ENCODE measurements at places on chromosomes 1 and 21. TPM values are rescaled to one million over a fixed set of nuclear protein-coding genes. Genes with fewer than 3 reads are reported as not detected.

GRCh38 chr1:208203848-208204609 is 40.2 kb downstream of the PLXNA2 start:
- H3K36me3 ChIP-seq = no peaks in the 10 kb centered on the region
- no peaks in the 10 kb centered on the region for H3K27me3 ChIP-seq
- H3K4me1 ChIP-seq = peaks cover 10% of the 10 kb centered on the region
- no peak overlapping the region for H3K27ac ChIP-seq
- H3K4me3 ChIP-seq = no peak overlapping the region

DNA sequence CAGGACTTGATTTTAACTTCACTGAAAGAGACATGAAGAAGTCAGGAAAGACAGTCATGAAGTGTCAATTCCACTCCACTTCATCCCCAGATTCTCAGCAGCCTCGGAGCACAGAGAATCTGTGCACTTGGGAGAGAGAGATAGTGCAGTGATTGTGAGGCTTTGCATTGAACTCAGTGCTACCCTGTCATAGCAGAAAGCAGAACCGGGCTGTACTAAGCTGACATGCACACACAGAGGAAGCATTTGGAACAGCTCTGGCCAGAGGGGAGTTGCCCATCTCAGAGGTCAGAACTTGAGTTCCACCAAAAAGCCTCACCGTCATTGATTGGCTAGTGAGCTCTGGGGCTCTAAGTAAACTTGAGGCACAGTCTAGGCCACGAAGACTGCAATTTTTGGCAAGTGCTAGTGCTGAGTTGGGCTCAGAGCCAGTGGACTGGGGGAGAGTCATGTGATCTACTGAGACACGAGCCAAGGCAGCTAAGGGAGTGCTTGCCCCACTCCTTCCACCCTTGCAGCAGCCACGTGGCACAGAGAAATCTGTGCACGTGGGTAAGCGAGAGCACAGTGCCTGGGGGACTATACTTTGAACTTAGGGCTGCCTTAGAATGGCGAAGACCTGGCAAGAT is 810.2 kb upstream of the ADAMTS5 start:
- H3K27ac ChIP-seq = no peak overlapping the region
- H3K27me3 ChIP-seq = no peaks in the 10 kb centered on the region
- no peaks in the 10 kb centered on the region for H3K36me3 ChIP-seq
- DNase-seq = peak; percentile 3
- H3K4me1 ChIP-seq = no peaks in the 10 kb centered on the region

- no peak for DNase-seq
- H3K36me3 ChIP-seq = no peaks in the 10 kb centered on the region
- no peak overlapping the region for H3K27ac ChIP-seq
- H3K4me1 ChIP-seq = no peaks in the 10 kb centered on the region
- H3K27me3 ChIP-seq = no peaks in the 10 kb centered on the region
- no peak overlapping the region for H3K4me3 ChIP-seq
These were observed 60.4 kb upstream of the C1orf53 start for GRCh38 chr1:197841883-197842553.

GRCh38 chr21:42002421-42002958 is 7.7 kb downstream of the ZBTB21 start:
- H3K4me1 ChIP-seq = peaks cover 5% of the 10 kb centered on the region
- H3K27me3 ChIP-seq = no peaks in the 10 kb centered on the region
- DNase-seq = no peak

- H3K4me3 ChIP-seq = no peak overlapping the region
- no peaks in the 10 kb centered on the region for H3K27me3 ChIP-seq
- H3K36me3 ChIP-seq = no peaks in the 10 kb centered on the region
- no peak for DNase-seq
- H3K4me1 ChIP-seq = no peaks in the 10 kb centered on the region
- no peak overlapping the region for H3K27ac ChIP-seq
These were observed 281.2 kb upstream of the ZRANB2 start for GRCh38 chr1:71362076-71362475.

DNA sequence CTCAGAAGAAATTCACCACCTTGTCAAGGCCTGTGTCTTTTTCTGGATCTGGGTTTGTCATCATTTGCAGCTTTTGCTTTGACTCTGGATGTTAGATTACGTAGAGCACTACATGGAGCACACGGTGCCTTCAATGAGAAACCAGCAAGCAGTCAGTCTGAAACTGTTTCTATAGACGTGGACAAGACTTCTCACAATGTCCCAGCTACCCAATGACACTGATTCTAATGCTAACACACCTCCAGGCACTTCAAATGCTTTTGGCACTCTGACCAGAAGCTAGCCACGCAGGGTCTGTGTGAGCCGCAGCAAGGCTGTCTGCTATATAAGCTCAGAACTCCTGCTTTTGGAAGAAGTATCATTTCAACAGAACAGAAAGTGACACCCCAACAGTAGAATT is 38.2 kb downstream of the ITPKB start:
- no peak overlapping the region for H3K27ac ChIP-seq
- H3K4me3 ChIP-seq = no peak overlapping the region
- no peaks in the 10 kb centered on the region for H3K27me3 ChIP-seq

- H3K4me1 ChIP-seq = no peaks in the 10 kb centered on the region
- H3K4me3 ChIP-seq = no peak overlapping the region
- no peaks in the 10 kb centered on the region for H3K27me3 ChIP-seq
- no peak for DNase-seq
- H3K27ac ChIP-seq = no peak overlapping the region
- no peaks in the 10 kb centered on the region for H3K36me3 ChIP-seq
These were observed 170.5 kb downstream of the NTMT2 start for GRCh38 chr1:170316270-170316669.

- H3K27me3 ChIP-seq = no peaks in the 10 kb centered on the region
- no peak overlapping the region for H3K27ac ChIP-seq
- peaks cover 21% of the 10 kb centered on the region for H3K4me1 ChIP-seq
- H3K36me3 ChIP-seq = no peaks in the 10 kb centered on the region
- H3K4me3 ChIP-seq = no peak overlapping the region
- DNase-seq = no peak
These were observed 115.7 kb upstream of the ATP1A1 start for GRCh38 chr1:116257341-116257767.

GRCh38 chr1:67327864-67328466 is 20.3 kb downstream of the IL12RB2 start:
- no peaks in the 10 kb centered on the region for H3K27me3 ChIP-seq
- H3K4me1 ChIP-seq = no peaks in the 10 kb centered on the region
- H3K27ac ChIP-seq = no peak overlapping the region
- H3K36me3 ChIP-seq = no peaks in the 10 kb centered on the region
- no peak for DNase-seq

- no peak overlapping the region for H3K4me3 ChIP-seq
- peaks cover 30% of the 10 kb centered on the region for H3K4me1 ChIP-seq
- H3K36me3 ChIP-seq = no peaks in the 10 kb centered on the region
- H3K27ac ChIP-seq = no peak overlapping the region
These were observed 3.6 kb upstream of the KIAA2013 start for GRCh38 chr1:11929849-11930248.

- H3K36me3 ChIP-seq = no peaks in the 10 kb centered on the region
- no peak overlapping the region for H3K27ac ChIP-seq
- no peak overlapping the region for H3K4me3 ChIP-seq
- H3K27me3 ChIP-seq = no peaks in the 10 kb centered on the region
These were observed 352.4 kb downstream of the USP25 start for GRCh38 chr21:16082038-16082816.

DNA sequence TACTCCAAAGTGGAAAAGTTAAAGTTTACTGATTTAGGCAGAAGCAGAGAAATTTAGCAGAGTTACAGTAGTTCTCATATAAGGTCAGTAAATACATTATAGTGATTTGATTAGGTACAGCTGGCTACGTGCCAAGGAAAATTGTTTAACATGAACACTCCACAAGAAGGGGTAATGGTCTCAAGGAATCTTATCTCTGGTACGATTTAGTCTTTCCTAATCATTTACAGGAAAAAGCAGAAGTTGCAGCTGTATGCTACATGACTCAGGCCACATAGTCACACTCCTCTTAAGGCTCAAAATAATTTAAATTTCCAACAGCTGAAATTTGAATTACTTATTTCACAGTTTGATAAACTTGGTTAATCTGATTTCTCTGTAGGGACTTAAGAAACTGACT is 36.9 kb upstream of the OR2B11 start:
- no peak overlapping the region for H3K27ac ChIP-seq
- DNase-seq = no peak
- peaks cover 75% of the 10 kb centered on the region for H3K27me3 ChIP-seq
- no peaks in the 10 kb centered on the region for H3K4me1 ChIP-seq
- no peak overlapping the region for H3K4me3 ChIP-seq

DNA sequence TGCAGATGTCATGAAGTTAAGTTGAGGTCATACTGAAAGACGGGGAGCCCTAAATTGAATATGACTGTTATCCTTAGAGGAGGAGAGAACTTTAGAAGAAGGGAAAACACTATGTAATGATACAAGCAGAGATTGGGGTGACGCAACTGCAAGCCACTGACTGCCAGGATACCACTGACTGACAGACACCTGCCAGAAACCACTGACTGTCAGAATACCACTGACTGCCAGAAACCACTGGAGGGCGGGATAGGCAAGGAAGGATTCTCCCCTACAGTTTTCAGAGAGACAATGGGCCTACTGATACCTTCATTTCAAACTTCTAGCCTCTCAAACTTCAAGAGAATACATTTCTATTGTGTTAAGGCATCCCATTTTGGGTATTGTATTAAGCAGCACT is 388.7 kb downstream of the USH2A start:
- H3K4me1 ChIP-seq = no peaks in the 10 kb centered on the region
- peaks cover 11% of the 10 kb centered on the region for H3K27me3 ChIP-seq
- DNase-seq = peak; percentile 31
- H3K36me3 ChIP-seq = no peaks in the 10 kb centered on the region

GRCh38 chr1:11828511-11828910 is 19.1 kb downstream of the NPPA start:
- H3K27me3 ChIP-seq = no peaks in the 10 kb centered on the region
- DNase-seq = no peak
- H3K4me3 ChIP-seq = no peak overlapping the region
- H3K4me1 ChIP-seq = no peaks in the 10 kb centered on the region

- no peak overlapping the region for H3K4me3 ChIP-seq
- no peaks in the 10 kb centered on the region for H3K27me3 ChIP-seq
- peaks cover 5% of the 10 kb centered on the region for H3K4me1 ChIP-seq
These were observed 221.6 kb downstream of the SEC16B start for GRCh38 chr1:177748080-177748801.

DNA sequence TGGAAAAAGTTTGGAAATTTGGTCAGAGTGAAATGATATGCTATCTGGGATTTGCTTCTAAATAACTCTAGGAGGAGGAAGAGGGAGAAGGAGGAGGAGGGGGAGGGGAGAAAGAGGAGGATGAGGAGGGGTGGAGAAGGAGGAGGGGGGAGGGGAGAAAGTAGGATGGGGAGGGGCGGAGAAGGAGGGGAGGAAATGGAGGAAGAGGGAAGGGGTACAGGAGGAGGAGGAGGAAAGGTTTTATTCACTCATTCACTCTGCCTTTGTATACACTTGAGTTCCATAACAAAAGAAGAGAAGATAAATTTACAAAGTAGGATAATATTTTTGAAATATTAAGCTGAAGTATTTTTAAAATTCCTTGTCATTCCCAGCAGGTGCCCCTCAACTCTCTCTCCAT is 6.3 kb upstream of the VPS26C start:
- no peak overlapping the region for H3K4me3 ChIP-seq
- peaks cover 7% of the 10 kb centered on the region for H3K4me1 ChIP-seq
- no peak overlapping the region for H3K27ac ChIP-seq
- H3K36me3 ChIP-seq = no peaks in the 10 kb centered on the region
- no peaks in the 10 kb centered on the region for H3K27me3 ChIP-seq

DNA sequence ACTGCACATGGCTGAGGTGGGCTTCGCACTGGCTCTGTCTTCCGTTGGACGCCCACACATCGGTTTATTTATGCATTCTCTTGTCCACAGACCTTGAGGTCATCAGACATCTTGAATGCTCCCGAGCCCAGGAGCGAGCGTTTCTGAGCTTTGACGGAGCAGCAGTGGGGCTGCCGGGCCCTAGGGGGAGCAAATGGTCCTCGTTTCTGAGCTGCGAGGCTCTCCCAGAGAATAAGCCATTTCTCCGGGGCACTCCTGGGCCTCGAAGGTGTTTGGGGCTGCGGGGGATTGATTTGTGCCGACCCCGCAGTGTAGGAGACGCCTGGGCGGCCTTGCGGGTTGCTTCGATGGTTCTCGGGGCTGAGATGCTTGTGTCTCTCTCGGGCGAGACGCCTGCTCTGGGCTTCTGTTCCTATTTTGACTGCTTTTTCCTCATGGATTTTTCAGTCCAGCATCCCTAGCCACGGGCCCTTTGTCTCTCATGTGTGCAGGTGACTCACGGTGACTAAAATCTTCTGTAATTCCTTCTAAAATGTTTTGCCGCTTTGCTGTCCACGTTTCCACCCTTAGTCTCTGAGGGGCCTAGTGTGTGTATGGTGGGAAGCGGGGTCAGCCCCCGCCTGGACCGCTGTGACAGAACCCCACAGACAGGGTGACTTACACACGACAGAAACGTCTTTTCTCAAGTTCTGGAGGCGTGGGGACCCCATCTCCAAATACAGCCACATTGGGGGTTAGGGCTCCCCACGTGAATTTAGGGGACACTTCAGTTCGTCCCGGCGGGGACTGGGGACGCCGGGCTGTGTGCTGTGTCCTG is 62.1 kb downstream of the FAAP20 start:
- H3K4me3 ChIP-seq = peak overlapping the region; percentile 36
- H3K4me1 ChIP-seq = peaks cover 6% of the 10 kb centered on the region
- peak; percentile 58 for DNase-seq
- no peak overlapping the region for H3K27ac ChIP-seq
- no peaks in the 10 kb centered on the region for H3K36me3 ChIP-seq

DNA sequence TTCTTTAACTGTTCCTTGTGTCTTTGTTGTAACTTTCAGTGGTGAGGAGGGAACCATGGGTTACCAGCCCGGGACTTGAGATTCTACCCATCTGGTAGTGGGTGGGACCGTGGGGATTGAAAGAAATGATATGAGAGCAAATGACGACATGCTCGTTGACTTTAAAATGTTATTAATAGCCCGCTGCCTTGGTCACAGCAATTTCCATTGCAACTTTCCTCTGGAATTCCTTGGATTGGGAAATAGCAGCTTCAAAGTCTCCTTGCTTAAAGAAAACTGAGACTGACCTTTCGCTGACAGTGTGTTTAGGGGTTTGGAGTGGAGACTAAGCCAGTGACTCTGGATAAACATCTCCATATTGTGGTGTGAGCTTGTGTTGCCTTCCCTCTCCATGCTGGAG is 44.2 kb upstream of the MARK1 start:
- no peaks in the 10 kb centered on the region for H3K27me3 ChIP-seq
- H3K4me3 ChIP-seq = no peak overlapping the region
- H3K4me1 ChIP-seq = no peaks in the 10 kb centered on the region
- no peak for DNase-seq
- no peak overlapping the region for H3K27ac ChIP-seq
- no peaks in the 10 kb centered on the region for H3K36me3 ChIP-seq

DNA sequence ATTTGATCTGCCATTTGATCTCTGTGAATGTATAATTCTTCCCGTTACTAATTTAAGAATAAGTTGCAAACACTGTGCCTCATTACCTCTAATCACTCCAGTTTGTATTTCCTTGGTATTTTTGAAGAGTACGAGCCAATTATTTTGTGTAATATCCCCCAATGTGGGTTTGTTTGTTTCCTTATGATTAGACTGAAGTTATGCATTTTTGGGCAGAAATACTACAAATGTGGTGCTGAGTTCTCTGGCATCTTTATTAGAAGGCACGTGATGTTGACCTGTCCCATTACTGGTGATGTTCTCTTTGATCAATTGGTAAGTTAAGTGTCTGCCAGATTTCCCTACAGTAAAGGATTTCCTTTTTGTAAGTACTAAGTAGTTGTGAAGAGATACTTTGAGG is 10.3 kb downstream of the MIXL1 start:
- DNase-seq = no peak
- H3K4me3 ChIP-seq = no peak overlapping the region
- H3K27me3 ChIP-seq = no peaks in the 10 kb centered on the region
- H3K27ac ChIP-seq = no peak overlapping the region

Gene SOX13
- total RNA-seq = 11.5 TPM

Gene MEX3A
- total RNA-seq = 92.5 TPM

Gene SPRR3
- not detected for total RNA-seq

Gene OLIG2
- not detected for total RNA-seq

Gene KIF14
- total RNA-seq = 39.7 TPM

Gene PIGV
- 9.1 TPM for total RNA-seq

Gene IGSF3
- 4.0 TPM for total RNA-seq

Gene NUP210L
- total RNA-seq = 0.04 TPM

Measured in A673 (cell line).